Activated CD4-positive, alpha-beta T cell treated with anti-CD3 and anti-CD28 coated beads for 4 hours (primary cell): ENCODE measurements at places on chromosomes 3 and 15.

DNA sequence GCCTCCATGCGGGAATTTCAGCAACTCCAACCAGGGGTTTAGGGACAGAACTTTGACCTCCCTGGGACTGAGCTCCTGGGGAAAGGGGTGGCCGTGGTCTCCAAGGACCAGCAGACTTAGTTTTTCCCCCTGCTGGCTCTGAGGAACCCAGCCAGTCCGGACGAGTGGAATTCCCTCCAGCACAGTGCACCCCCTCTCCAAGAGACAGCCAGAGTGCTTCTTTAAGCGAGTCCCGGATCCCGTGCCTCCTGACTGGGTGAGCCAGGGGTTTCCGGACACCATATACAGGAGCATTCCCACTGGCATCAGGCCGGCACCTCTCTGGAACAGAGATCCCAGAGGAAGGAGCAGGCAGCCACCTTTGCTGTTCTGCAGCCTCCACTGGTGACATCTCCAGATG is 459.5 kb downstream of the OCA2 start:
- no peak for DNase-seq

- no peak for DNase-seq
Observed at GRCh38 chr3:147216143-147216673, 190.1 kb downstream of the ZIC4 start.

GRCh38 chr3:31288224-31288623 is 244.5 kb upstream of the STT3B start:
- DNase-seq, result no peak

GRCh38 chr3:123344175-123344906 is 104.5 kb downstream of the ADCY5 start:
- no peak for DNase-seq

DNA sequence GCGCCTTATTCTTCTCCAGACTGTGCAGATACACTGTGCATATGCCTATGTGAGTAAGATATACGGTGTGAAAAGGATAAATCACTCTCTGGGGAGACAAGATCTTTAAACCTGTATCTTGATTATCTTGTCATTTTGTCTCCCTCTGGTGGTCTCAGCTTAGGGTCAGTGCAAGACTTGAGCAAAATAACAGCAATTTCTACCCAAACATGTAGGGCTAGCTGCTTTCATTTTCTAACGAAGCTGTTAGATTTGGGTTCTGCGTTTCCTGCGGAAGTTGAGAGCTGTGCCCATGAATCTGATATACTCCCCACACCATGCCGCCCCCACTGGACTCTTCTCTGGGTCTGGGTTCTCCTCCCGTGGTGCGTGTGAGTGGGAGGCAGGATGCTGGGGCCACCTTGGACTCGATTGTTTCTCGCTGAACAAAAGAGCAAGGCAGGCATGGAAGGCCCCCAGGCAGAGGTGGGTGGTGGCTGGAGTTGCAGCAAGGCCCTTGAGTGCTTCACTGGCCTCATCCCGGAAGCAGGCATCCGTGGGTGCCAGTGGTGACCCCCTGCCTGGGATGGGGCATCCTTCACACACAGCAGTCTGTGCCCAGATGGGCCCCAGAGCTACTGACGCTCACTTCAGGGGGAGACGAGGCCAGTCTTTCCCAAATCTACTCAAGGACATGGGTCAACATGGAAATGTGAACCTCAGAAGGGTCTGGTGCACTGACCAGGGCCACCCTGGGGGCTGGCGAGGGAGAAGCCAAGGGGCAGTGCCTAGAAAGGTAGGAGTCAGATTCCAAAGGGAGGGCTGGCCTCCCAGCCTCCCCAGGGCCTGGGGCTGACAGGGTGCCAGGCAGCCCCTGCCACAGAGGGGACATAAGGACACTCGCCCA is 179.6 kb downstream of the NSMCE3 start:
- no peak for DNase-seq

DNA sequence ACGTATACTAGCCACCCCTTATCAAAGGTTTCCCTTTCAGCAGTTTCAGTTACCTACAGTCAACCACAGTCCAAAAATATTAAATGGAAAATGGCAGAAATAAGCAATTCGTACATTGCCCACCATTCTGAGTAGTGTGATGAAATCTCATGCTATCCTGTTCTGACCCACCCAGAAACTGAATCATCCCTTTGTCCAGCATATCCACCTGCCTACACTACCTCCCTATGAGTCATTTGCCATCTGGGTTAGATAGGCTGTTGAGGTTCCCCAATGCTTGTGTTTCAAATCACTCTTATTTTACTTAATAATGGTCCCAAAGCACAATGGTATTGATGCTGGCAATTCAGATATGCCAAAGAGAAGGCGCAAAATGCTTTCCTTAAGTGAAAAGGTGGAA is 15.3 kb upstream of the PHC3 start:
- no peak for DNase-seq
